ENCODE measurements at places on chromosomes 1 and 21.

- DNase-seq: no peak
Observed at GRCh38 chr1:9066945-9067807, 2.3 kb downstream of the SLC2A5 start.

DNA sequence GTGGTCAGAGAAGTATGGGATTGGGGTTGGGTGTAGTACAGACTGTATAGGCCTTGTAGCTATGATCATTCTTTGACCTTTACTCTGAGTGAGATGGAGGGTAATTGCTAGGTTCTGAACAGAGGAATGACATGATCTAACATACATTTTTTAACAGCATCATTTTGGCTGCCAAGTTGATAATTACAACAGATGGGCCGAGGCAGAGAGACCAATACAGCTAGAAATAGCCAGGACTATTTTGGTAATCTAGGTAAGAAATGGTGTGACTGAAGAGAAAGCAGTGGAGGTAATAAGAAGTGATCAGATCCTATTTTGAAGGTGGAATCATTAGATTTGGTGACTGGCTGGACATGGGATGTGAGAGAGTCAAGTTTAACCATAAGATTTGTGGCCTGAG is 43.5 kb downstream of the RPAP2 start:
- no peak for DNase-seq

DNA sequence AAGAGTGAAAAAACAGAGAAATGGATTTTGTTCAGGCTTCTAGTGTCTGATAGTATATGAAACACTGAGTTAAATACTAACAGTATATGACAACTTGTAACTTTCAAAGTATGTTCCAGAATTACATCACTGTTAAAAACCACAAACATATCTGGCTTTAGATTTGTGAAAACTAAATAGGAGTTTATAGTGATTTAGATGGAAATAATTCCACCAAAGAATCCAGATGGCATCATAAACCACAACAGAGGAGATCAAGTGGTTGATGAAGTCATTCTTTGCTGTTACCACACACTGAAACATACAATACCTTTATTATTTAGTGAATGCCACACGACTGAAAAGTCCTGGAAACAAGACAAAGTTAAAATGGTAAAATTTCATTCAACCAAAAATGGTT is 37.2 kb downstream of the ALG14 start:
- DNase-seq: no peak

GRCh38 chr1:164575356-164575886 is 16.4 kb downstream of the PBX1 start:
- DNase-seq: no peak

- no peak for DNase-seq
Observed at GRCh38 chr1:97816927-97817326, 103.9 kb downstream of the DPYD start.

DNA sequence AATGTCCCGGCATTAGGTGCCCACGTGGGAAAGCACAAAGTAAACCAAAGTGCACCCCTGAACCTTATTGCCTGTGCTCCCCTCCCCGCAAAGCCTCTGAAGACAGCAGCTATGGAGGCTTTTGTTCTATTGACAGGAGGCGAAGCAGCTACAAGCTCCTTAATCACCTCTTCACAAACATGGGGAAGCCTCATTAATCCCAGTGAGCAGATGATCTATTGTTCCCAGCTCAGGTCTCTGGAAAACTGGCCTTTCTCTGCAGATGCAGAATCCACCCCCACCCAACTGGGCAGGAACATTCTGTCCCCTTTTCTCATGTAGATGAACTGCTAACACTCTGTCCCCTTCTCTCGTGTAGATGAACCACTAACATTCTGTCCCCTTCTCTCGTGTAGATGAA is 190.5 kb upstream of the CSF3R start:
- DNase-seq: no peak

DNA sequence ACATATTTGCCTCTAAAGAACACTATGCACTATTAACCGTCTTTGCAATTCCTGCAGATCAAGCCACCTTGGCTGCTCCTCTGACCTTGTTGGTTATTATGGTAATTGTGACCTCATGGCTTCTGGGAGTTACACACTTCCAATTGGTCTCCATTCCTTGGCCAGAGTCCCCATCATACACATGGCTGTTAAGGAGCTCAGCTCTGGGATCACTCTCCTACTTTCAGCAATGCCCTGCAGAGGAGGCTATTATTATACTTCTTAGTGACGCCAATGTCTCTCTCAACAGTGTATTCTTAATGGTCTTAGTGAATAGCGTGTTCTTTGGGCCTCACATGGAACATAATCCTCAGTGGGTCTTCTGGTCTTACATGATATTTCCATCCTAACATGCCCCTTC is 10.0 kb upstream of the JAK1 start:
- DNase-seq: no peak

DNA sequence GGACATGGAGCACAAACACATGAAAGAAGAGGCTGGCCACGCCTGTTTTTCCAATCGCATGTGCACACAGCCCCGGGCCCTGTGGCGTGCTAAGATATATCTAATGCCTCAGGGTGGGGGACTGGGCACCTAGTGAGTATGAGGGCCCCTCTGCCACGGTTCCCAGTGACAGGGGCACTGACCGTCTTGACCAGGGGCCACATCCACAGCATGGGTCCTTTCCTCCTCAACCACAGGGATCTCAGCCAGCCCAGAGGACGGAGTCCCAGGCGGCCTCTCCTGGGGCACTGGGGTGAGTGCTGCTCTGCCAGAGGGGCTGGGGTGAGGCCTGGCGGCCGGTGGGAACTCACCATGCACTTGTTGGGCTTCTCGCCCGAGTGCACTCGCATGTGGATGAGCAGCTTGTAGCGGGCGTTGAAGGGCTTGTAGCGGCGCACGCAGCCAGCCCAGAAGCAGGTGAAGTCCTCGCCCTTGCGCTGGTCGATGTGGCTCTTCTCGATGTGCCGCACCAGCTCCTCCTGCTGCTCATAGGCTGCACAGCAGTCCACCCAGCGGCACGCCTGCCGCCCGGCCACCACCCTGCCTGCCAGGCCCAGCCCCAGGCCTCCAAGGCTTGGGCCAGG is 134.7 kb downstream of the DMRTB1 start:
- DNase-seq: no peak

DNA sequence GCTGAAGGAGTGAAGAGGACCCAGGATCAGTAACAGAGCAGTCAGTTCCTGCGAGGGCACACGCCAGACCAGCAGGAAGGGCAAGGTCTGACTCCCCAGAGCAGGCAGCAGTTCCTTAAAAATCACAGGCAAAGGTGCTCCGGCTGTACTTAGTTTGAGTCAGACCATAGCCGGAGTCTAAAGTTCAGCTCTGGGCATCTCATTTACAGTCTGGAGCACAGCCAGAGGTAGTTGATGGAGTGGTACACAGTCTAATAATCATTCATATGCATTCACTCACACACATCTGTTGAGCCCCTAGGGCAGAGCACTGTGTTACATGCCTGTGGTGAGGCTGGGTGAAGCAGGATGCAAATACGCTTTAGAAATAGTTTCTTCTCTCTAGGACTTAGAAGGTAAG is 7.3 kb upstream of the AMIGO1 start:
- DNase-seq: no peak

DNA sequence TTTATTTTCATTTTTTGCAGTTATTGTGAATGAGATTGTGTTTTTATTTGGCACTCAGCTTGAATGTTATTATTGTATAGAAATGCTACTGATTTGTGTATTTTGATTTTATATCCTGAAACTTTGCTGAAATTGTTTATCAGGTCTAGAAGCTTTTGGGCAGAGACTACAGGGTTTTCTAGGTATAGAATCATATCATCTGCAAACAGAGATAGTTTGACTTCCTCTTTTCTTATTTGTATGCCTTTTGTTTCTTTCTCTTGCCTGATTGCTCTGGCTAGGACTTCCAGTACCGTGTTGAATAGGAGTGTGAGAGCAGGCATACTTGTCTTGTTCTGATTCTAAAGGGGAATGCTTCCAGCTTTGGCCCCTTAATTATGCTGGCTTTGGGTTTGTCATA is 27.3 kb downstream of the ZNF691 start:
- DNase-seq: no peak

- no peak for DNase-seq
Observed at GRCh38 chr1:190739926-190740325, 262.3 kb upstream of the BRINP3 start.

DNA sequence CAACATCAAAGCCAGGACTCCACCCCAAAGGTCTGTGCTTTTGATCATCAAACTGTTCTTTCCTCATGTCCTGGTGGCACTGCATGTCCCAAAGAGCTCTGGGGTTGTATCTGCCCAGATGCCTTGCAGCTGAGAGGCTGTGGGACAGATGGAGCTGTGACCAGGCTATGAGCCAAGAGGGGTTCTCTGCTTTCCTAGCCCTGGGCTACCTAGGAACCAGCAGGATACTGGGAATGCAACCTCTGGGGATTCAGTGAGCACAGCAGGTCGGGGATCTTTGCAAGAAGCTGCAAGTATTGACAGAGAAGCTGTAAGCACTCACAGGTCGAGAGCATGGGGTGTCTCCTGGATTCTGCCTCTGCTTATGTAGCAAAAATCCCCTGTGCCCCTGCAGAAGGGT is 186.6 kb downstream of the GRIK3 start:
- DNase-seq: no peak

GRCh38 chr1:11461531-11462137 is 17.3 kb upstream of the DISP3 start:
- no peak for DNase-seq

- no peak for DNase-seq
Observed at GRCh38 chr1:186014370-186015037, 280.3 kb downstream of the HMCN1 start.

- no peak for DNase-seq
Observed at GRCh38 chr1:190000365-190000872, 477.2 kb downstream of the BRINP3 start.

DNA sequence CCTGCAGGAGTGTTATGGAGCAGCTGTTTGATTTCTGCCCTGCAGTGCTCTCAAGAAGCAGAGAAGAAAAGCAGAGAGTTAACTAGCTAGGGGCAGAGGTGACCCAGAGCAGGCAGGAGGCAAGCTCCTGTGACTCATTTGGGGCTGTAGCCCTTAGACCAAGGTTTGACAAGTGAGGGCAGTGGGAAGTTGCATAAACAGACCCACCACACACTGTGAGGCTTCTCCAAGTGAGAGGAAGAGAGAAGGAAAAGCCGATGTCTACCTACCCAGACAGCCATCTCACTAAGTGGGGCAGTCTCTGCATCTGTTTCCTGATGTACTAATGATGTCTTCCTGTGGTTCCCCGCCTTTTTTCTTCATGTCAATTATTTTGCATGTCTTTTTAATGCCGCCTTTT is 159.9 kb upstream of the NR5A2 start:
- no peak for DNase-seq

DNA sequence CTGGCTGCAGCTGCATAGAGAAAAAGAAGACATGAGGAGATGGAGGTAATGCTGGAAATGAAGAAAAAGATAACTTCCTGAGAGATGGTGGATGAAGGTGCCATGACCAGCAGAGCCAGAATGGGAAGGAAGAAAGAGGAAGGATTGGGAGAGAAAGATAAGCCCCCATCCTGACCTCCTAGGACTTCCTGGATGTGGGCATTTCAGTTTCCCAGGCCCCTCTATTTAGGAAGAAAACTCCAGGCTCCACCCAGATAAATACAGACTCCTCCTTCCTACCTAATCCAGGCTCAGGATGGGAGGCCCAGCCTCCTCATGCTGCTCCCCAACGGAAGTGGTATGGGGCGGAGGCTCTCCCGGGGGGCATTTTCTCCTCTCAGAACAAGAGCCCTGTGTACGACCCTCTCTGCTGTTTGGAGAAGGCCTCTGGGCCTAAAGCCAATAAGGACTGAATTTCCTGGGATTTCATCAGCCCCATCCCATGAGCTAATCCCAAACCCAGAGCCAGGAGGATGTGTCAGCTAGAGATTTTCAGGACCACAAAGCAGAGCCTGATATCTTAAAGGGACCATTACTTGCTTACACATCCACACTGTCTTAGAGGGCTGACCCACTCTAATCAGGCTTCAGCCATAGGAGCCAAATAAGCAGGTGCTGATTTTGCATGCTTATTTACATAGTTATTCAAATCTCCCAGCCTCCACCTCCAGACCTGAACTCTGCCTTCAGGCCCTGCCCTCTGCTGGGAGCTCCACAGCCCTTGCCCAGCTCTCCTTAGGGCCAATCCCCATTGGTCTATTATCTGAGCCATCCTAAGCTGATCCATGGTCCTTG is 5.1 kb upstream of the ARHGEF2 start:
- DNase-seq: no peak

DNA sequence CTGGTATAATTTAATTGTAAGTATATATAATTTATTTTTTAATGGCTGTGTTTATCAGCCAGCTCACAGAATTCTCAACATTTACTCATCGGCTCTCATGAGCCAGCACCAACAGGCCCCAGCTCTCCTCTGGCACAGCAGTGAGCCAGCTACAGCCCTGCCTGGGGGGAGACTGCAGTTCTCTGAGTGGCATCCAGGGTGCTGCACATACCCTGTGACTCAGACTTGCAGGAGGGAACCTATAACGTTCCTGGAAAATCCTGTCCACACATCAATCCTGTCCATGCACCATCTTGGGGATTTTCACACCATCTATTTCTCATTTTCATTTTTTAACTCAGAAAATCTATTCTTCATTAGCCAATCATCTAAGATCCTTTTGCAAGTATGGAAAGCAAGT is 36.5 kb downstream of the FHAD1 start:
- DNase-seq: no peak

DNA sequence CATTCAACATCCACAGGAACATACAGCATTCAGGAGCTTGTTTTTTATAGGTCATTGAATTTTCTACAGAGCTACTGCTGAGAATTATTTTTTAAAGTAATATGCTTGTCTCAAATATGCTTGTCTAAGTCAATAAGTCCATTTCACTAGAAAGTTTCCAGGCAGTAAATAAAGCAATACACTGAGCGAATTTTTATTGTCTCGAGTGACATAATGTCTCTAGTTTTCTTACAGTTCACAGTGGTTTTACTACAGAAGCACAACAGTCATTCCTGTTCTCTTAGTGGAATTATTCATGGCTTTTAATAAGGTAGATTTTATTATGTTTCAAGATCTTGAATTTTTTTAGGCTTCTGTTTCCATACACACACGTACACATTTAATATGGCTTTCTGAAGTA is 83.8 kb downstream of the HS2ST1 start:
- DNase-seq: no peak

DNA sequence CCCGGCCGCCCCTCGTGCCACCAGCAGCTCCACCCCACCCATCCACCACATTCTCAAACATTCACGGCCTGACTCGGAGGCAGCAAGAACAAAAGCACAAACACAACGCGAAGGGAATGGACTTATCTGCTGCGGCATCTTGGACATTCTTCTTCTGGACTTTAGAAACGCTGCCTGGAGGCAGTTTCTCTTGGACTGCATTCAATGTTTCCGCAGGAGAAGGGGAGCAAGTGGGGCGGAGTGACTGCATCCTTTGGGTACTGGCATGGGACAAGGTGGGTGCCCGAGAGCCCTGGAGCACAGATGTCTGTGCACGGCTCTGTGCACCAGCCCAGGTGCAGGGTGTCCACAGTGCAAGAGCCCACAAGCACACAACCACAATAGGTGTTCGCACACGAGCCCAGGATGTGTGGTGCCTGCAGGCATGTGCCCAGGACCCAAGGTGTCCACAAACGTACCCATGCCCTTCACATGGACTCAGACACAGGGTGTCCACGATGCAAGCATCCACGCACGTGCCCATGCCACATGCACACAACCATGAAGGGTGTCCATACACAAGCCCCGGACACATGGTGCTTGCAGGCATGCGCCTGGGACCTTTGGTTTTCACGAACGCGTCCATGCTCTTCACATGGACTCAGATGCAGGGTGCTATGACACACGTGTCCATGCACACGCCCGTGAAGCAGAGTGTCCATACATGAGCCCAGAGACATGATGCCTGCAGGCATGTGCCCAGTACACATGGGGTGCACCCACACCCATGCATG is 53.6 kb downstream of the WNT9A start:
- no peak for DNase-seq

Data from activated CD4-positive, alpha-beta T cell treated with anti-CD3 and anti-CD28 coated beads, Interleukin-2, amount 50 U/mL, for 4 hours (primary cell).